ENCODE measurements at places on chromosomes 7 and 10.
A peak's percentile ranks its signal among the peaks of the same experiment; 100 is the strongest.

DNA sequence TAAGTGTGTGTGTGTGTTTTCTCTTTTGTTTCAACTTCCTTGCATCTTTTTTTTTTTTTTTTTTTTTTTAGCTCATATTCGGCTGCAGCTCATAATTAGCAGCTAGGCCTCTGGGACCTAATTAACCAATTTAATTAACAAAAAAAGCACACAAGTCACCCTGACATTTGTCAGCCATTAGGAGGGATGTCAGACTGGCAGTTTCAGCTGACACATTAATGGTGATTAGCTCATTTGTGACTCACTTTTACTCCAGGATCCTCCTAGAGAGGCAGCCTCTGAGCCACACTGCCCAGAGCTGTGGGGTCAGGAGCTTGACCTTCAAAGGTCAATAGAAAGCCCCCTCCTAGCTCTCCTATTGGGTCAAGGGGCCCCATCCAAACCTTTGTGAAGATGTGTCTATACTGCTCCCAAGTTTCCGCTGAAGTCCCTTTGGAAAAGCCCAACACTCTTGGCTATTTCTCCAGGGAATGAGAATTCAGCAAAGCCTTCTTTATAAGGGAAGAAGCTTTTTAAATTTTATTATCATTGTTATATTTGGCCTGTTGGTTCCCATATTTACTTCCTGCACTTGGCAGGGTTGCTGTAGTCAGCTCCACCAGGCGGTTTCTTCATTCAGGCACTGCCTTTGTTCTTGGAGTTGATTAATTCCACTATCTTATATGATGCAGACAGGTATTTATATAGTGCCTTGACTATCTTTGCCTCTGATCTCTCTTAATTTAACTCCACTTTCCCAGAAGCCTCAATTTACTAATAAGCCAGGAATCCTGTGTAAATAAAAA, 109.5 kb upstream of the HABP2 start:
- no peak for DNase-seq

- DNase-seq: no peak
Observed at GRCh38 chr10:11073410-11073809, 55.7 kb downstream of the CELF2 start.

DNA sequence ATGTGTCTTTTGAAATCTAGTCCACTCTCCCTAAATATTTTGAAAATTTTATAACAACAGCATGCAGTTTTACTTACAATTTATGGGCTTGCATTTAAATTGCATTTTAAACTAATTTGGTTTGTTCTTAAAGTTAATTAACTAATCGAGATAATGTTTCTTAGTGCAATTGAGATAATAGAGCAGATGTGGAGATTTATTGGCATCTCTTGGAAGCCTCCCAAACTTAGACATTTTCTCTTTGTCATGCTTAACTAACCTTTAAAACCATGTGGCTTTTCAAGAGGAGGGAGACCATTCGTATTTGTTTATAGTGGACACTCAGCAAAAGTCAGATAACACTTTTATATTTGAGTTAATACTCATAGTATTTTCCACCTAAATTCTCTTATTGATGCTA, 887.0 kb upstream of the CELF2 start:
- no peak for DNase-seq

- DNase-seq: no peak
Observed at GRCh38 chr7:94325122-94325475, 69.6 kb upstream of the COL1A2 start.

- DNase-seq: no peak
Observed at GRCh38 chr7:128141683-128142195, 99.3 kb upstream of the LEP start.

DNA sequence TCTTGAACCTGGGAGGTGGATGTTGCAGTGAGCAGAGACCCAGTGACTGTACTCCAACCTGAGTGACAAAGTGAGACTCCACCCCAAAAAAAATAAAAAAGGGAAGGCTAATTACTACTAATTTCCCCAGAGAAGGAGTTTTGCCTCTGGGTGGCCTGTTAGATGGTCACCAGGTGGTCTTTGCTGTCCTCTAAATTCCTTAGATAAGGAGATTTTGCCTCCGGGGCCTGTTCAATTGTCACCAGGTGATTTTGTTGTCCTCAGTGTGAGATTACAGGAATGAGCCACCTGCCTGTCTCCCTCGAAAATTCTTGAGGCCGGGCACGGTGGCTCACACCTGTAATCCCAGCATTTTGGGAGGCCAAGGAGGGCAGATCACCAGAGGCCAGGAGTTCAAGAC, 24.4 kb upstream of the ZMIZ2 start:
- DNase-seq: no peak

DNA sequence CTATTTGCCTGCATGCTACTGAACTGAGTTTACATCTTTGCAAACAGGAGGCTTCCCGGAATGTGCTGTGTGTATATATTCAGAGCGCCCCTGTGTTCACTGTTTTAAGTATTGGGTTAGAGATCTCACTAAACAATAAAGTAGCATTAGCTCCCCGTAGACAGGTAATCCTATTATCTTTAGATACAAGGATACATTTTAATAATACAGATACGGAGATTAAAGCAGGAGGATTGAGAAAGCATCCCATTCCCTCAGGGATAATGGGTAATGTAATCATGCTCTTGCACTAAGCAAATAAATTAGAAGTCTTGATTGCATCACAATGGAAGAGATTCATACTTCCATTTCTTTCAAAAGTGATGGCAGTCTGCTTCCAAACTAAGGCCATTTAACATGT, 809.0 kb downstream of the NRG3 start:
- peak; percentile 26 for DNase-seq

- no peak for DNase-seq
Observed at GRCh38 chr10:17031637-17032635, 97.7 kb downstream of the CUBN start.

GRCh38 chr7:38335492-38336147, 62.2 kb upstream of the TARP start:
- peak; percentile 81 for DNase-seq

- DNase-seq: no peak
Observed at GRCh38 chr10:2122431-2123124, 385.3 kb upstream of the ADARB2 start.

DNA sequence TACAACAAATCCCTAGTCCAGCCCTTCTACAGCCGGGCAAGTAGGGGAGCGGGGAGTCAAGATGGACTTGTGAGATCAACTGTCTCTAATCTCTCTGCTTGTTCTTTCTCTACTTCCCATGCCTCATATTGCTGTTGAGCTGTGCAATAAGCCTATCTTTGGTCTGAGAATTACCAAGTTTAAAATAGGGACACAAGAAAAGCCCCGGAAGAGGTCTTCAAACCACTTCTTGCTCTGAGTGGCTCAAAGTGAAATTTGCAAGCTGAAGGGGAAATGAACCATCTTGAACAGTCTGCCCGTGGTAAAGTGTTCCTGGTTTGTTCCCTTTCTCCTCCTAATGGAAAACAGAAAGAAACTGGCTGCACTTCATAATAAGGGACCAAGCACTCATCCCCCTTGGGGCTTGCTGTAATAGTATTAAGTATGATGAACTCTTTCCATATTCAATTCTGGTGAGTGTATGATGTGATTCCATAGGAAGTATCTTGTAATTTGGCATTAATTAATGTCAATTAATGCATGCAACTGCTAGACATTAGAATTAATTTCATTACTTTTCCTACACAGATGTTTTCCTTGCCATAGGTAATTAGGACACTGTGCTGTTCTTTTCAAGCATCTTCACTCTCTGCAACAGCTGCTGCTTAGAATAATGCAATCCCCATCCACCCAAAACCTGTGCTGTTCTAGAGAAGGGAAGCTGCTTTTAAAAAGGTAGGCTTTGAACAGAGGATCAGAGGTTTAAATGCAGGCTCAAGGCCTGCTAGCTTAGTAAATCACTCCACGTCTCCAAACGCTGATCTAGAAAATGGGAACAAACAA, 449.6 kb downstream of the SORCS1 start:
- no peak for DNase-seq

GRCh38 chr7:14759785-14760184, 142.8 kb downstream of the DGKB start:
- DNase-seq: no peak

GRCh38 chr10:43436291-43437140, at the start of gene ZNF487:
TSS of gene ZNF487 (plus strand) at chr10:43437111. CDS start at chr10:43475814, 38,703 bp downstream.
- peak; percentile 97 for DNase-seq

GRCh38 chr10:132142396-132143161, 44.2 kb upstream of the DPYSL4 start:
- DNase-seq: peak; percentile 78

GRCh38 chr10:121531076-121531829, 67.0 kb downstream of the FGFR2 start:
- DNase-seq: no peak

DNA sequence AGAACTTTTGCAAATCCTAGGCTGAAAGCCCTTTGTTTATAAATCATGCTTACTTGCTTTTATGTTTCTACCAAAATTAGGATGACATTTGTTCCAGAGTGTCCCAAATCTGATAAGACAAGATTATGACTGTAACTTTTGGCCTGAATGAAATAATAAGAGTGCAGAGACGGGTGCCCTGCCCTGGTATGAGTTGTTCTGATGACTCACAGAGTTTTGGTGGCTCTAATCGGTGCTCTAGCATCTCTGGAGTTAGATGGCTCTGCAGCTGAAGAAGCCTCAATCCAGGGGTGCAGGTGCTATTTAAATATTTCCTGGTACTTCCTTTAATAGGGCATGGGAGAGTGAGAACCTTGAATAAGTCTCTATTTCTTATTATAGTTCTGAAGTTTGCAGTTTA, 102.2 kb upstream of the ELMO1 start:
- DNase-seq: no peak

DNA sequence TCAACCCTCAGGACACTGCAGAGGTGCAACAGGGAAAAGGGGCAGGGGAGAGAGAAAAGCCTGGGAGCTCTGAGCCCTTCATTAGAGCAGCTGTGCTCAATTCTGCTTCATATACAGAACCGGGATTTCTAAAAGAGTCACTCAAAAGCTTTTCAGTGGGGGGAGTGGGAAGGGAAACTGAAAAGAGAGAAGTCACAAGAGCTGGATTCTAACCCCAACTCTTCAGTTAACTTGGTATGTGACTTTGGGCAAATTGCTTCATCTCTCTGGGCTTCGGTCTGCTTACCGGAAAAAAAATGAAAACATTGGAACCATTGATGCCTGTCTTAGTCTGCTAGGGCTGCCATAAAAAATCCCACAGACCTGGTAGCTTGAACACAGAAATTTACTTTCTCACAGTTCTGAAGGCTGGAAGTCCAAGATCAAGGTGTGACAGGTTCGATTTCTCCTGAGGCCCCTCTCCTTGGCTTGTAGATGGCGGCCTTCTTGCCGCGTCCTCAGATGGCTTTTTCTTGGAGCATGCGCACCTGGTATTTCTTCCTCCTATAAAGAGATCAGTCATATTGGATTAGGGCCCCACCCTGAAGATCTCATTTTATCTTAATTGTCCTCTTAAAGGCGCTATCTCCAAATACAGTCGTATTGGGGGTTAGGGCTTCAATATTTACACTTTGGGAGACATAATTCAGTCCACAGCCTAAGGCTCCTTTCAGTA, 118.3 kb upstream of the KMT2E start:
- DNase-seq: no peak

DNA sequence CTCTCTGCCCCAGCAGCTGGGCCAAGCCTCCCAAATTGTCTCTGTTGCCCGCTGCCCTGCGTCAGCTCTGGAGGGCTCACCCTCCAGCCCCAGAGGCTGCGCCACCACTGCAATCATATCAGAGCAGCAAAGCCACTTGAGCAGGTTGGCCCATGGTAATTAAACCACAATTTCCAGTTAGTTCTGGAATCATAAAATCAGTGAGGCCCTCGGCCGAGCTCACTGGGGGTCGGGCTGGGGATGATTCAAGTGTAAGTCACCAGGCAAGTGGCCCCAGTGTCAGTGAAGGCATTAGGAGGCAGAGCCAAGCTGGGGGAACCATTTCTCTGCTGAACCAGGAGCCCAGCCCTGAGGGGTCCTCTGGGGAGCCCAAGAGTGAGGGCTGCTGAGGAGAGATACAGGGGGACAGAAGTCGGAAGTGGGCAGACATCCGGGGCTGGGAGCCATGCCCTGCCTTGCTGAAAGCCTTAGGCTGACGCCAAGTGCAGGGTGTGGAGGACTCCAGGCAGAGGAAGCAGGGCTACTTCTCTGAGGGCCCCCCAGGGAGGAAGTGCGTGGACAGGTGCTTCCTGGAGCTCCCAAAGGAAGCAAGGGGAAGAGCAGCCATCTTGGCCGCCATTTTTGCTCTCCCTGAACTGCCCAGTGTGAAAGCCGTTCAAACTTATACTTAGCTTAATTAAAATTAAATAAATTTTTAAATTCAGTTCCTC, 29.5 kb upstream of the SLC29A3 start:
- no peak for DNase-seq

- no peak for DNase-seq
Observed at GRCh38 chr10:116014871-116015582, 258.0 kb downstream of the GFRA1 start.

- DNase-seq: no peak
Observed at GRCh38 chr10:101879456-101880231, 36.0 kb upstream of the KCNIP2 start.

GRCh38 chr10:79007421-79008319, 61.1 kb upstream of the ZMIZ1 start:
- DNase-seq: no peak

GRCh38 chr10:74171625-74172024, 20.6 kb downstream of the ADK start:
- DNase-seq: no peak

DNA sequence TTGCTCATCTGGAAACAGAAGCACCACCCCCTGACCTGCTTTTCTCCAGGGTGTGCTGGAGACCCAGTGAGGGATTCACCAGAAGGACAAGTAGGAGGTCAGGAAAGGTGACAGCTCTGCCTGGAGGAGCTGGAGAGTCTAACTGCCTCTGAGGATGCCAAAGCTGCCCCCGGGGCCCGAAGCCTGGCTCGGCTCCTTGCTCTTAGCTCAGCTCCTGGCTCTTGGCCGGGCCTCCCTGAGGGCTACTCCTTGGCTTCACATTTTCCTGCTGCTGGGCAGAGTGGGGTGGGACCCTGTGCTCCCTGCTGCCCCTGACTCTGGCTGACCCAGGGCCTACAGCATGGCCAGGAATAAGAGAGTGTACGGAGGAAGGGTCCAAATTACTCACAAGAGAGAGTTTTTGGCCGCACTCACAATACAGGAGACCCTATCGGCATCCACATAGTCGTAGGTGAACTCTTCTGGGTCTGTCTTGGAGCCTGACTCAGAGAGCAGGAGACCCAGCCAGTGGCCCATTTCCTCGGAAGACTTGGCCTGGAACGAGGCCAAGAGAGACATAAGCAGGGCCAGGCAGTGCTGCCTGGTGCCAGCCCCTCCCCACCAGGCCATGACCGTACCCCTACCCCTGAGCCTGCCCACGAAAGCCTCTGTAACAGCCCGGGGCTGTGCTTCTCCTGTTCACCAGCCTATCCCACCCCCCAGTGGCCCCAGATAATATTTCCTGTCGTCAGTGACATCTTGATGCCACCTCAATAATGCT, 63.1 kb downstream of the VWA2 start:
- DNase-seq: no peak

- DNase-seq: no peak
Observed at GRCh38 chr7:50512384-50512783, 52.8 kb downstream of the DDC start.

GRCh38 chr10:57986422-57986821, 281.3 kb downstream of the IPMK start:
- no peak for DNase-seq

GRCh38 chr10:130935897-130936550, 375.5 kb downstream of the TCERG1L start:
- no peak for DNase-seq

GRCh38 chr7:12303495-12303894, 92.4 kb downstream of the TMEM106B start:
- no peak for DNase-seq

- DNase-seq: peak; percentile 75
Observed at GRCh38 chr10:80664071-80664680, 126.5 kb downstream of the SH2D4B start.
